ENCODE measurements at places on chromosomes 4 and X.

GRCh38 chr4:42914937-42915336 is 22.4 kb downstream of the GRXCR1 start:
- DNase-seq: no peak

GRCh38 chr4:8904666-8905065 is 33.0 kb upstream of the HMX1 start:
- no peak for DNase-seq

DNA sequence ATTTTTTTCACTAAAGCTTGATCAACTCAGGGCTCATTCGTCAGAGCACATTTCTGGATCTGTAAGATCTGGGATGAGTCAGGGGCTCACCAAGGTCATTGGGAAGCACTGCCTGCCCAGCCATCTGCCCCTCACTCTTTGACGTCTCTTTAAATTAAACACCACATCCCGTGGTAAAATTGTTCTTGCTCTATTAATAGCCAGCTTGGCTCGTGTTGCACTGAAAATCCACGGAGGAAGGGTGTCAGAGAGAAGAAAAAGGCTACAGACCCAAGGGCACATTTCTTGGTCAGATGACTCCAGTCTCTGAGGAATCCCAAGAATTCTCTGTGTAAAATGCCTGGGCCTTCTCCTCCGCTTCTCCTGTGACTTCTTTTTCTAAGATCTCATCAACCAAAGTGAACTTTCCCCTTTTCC is 45.7 kb upstream of the GATB start:
- DNase-seq: no peak

DNA sequence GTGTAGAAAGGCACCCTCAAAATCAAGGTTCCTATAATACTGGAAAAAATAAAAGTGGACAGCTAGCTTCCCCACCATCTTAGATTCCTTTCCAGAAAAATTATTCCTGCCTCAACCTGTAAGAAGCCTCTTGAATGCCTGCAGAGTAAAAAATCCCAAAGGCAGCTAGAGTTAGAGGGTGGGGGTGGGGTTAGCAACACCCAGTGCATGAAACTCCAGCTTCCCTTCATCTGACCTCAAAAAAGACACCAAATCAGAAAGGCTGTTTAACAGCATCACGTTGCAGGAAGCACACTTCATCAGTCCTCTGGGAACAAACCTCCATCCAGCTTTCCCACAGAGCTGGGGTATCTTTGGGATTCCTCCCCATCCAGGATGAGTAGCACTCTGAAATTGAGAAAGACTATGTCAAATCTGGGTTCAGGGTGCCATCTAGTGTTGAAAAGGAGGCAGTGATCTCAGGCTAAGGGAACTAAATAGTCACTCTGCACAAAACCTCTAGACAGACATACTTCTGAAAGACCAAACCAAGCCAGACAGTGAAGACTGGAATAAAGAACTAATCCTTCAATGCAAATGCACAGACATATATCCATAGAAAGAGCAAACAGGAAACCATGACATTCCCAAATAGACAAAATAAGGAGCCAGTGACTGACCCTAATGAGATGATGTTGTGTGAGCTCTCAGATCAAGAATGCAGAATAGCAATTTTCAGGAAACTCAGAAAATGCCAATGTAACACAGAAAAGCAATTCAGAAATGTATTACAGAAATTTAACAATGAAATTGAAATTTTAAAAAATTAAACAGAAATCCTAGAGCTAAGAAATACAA is 97.9 kb downstream of the ARHGEF9 start:
- DNase-seq: no peak

DNA sequence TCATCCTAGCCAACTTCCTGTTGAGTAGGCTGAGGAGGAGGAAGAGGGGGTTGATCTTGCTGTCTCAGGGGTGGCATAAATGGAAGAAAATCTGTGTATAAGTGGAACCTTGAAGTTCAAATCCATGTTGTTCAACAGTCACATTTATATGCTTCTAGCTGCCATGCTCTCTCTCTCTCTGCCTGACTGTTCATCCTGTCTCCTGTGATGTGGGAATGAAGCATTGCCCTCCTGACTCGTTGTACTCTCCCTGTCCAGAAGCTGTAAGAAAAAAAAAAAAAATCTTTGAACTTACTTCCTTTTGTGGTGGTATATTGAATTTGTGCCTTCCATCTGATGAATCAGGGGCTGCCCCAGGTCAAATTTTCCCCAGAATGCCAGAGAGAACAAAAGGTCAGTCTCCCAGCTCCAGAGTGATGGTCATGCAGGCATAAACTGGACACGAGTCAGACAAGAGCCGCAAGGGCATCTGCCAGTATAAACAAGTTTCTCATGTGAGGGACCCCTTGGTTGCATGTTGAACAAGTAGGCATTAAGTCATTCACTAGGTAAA is 257.0 kb downstream of the IDS start:
- DNase-seq: no peak

- DNase-seq: no peak
These were observed 178.2 kb upstream of the HCCS start for GRCh38 chrX:10932842-10933440.

DNA sequence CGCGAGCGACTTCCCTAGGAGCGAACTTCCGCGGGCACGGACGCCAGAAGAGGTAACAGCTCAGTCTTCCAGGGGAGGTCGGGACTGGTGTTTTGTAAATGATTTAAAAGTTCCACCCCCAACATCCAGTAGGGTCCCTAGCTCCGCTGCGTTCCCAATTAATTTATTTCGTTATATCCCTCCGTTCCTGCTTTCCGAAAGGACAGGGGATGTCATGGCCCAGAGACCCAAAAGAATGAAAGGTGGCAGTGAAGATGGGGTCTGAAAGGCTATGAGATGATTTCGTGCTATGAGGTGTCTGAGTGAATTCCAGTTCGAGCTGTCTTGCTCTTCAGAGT is 373 bp upstream of the SMIM43 start:
- no peak for DNase-seq

DNA sequence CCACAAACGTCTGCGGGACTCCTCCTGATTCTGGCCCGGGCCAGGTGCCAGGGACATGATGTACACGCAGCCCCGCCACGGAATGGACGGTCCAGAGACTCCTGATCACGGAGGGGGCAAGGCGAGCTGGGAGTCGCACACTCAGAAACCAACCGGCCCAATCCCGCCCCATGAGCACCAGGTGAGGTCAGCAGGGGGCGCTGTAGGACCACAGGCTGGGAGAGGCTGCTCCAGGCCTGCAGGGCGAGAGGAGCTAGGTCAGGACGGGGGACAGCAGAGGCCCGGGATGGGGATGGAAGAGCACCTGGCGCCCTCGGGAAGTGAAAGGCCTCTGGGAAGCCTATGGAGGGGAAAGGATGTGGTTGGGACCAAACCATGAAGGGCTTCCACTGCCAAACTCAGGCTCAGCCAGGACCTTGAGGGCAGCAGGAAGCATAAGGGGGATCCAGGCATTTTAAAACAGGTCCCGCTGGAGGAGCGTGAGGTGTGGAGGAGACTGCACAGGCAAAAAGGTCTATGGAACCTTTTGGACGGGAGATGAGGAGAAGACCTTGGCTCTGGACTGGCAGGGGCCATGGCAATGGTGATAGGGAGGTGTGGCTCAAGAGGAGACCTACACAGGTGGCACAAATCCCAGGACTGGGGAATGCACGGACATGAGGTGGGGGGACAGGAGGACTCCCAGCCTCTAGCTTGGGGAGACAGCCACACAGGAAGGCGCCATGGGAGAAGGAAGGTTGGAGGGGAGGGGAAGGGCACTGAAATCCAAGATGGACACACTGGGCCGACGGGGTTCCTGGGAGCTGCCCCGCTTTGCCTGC is 79.2 kb downstream of the MTMR1 start:
- DNase-seq: peak; percentile 31

GRCh38 chr4:142104041-142104440 is 467.7 kb downstream of the IL15 start:
- no peak for DNase-seq

GRCh38 chr4:26473893-26474292 is 16.4 kb downstream of the CCKAR start:
- no peak for DNase-seq

GRCh38 chr4:116005037-116005805 is 891.8 kb upstream of the NDST4 start:
- DNase-seq: no peak

- DNase-seq: no peak
These were observed 632.3 kb downstream of the BCOR start for GRCh38 chrX:39465467-39465866.

DNA sequence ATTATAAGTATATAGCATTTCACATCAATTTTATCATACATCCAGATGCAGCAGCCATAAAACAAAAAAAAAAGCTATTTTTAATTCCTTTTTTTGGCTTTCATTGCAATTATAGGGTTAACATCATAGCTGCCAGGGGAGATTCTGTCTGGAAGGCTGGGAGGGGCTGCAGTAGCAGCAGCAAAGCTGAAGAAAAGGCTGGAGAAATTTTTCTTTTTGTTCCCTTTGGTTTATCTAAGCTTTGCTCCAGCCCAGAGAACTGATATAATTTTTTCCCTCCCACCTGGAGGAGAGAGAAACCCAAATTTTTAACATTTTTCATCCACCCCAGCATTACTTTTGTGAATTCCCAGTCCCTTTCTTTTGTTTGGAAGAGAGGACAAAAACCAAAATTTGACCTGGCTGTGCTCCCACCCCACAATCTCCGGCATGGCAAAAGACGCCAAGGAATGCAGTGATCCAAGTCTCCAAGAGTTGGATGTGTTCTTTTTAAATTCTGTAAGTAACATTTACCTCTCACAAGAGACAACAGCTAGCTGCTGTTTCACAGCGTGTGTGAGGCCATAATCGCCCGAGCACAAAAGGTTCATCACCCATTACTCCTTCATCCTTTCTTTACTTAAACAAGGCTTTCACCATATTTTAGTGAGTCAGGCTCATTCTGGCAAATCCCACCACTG is 25.1 kb upstream of the FAM156A start:
- DNase-seq: no peak

DNA sequence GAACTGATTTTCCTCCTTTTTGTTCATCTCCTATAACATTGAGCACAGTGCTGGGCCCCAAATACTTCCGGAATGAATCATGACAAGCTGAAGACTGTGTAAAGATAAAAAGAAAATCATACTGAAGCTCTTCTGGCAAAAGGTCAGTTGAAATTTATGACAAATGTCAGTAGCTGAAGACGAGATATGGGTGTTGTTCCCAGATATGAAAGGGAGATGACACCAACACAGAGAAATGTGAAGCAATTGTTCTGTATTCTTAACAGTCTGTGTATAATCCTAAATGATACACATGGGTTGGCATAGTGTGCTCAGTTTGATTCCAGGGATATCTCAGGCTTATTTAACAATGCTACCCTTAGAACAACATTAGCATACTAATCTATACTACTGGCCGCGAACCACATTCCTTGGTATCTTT is 170.5 kb upstream of the PITX2 start:
- DNase-seq: no peak

GRCh38 chr4:156781852-156782251 is 189.7 kb downstream of the PDGFC start:
- no peak for DNase-seq

GRCh38 chr4:128913228-128913627 is 103.7 kb downstream of the JADE1 start:
- DNase-seq: no peak

DNA sequence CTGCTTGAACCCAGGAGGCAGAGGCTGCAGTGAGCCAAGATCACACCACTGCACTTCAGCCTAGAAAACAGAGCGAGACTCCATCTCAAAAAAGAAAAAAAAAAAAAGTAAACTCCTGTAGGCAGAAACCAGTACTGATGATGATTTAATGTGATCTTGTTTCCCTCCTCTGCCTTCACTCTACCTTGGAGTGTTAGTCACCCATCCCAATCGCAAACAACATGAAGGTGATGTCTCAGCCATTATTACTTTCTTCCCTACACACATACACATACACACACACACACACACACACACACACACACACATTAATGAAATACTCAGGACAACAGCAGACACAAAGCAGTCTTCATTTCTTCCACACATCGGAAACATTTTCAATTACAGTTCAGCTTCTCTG is 15.6 kb downstream of the XKRX start:
- DNase-seq: no peak

DNA sequence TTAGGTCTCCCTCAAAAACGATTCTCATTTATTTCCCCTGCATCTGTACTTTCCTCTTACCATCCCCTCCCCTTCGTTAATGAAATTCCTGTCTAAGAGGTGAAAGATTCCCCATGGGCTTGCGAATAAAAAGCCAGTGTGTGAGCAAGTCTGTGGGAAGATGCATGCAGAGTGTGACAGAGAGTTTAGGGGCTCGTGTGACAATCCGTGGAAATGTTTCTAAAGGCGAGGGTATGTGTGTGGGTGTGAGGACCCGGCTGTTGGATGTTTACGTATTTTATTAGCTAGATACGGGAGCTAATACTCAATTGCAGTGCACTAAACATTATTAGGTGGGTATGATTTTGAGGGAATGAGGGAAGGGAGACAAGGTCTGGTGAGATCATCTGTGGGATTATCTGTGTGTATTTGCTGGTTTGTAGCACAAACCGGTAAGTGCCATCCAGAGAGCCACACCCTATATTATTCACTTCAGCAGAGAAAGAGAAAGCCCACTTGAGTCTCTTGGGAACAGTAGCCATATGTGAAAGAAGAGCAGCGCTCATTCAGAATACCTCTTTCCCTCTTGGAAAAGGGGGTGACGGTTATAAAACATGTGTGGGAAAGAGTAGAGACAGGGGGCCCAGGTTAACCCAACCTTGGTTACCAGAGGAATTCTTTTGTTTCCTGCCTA is 893 bp upstream of the HOPX start:
- no peak for DNase-seq

GRCh38 chr4:127829014-127829413 is 46.9 kb downstream of the HSPA4L start:
- DNase-seq: no peak

- DNase-seq: no peak
These were observed 309.4 kb downstream of the ANTXR2 start for GRCh38 chr4:79763486-79764075.

- DNase-seq: no peak
These were observed 20.1 kb downstream of the HPRT1 start for GRCh38 chrX:134480061-134480460.

DNA sequence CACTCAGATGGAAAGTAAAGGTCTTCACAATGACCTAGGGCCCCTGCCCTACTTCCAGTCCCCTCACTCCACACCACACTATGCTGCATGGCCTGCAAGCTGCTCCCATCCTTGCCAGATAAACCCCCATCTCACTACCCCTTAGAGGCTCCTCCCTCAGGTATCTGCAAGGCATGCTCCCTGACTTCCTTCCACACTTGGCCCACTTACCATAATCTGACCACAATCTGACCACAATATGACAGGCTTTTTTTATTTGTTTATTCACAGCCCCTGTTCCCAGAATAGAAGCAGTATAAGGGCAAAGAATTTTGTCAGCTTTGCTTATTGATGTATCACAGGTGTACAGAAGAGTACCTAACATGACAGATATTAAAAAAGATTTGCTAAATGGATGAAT is 124.7 kb downstream of the CAMK2D start:
- DNase-seq: no peak

DNA sequence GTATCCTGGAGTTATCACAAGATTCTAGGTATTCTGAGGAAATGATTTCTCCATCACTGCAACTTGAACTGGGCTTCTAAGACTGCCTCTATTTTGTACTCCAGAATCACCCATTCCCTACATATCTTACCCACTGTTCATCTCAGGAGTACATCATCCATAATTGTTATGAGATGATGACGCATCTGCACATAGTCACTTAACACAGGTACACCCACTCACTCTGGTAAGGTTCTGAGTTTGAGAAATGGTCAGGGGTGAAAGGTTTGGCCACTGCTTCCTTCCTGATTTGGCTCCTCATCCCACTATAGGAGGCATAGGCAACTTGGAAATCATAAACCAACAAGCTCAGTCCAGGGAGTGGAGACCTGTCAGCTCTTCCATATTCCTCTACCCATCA is 143.9 kb downstream of the GLRA2 start:
- no peak for DNase-seq
